ENCODE measurements at places on chromosomes 6 and 20. TPM values are rescaled to one million over a fixed set of nuclear protein-coding genes. Genes with fewer than 3 reads are reported as not detected.
A peak's percentile ranks its signal among the peaks of the same experiment; 100 is the strongest.

DNA sequence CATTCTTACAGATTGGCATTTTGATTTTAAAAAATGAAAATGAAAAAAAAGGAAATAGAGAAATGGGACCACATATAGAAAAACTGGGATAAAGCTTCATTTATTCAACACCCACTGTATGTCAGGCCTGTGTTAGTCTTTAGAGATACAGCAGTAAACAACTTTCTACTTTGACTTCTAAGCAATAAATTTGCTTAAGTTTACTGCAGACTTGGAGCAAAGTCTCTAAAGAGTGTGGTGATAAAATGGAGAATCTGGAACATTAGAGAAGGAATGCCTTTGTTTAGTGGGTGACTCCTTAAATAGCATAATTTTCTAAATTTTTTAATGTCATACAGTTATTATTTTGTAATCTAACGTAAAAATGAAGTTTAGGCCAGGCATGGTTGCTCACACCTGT, 80.7 kb upstream of the CNKSR3 start:
- no peak for DNase-seq

CGAS gene
- polyA plus RNA-seq, result 1.0 TPM

GRCh38 chr6:167936051-167936450, 61.4 kb upstream of the KIF25 start:
- no peak for DNase-seq

RBM38 gene
- polyA plus RNA-seq, result 104 TPM

- no peak for DNase-seq
Measured at GRCh38 chr6:140579918-140580317, 1205.5 kb upstream of the CITED2 start.

HRH3 gene
- polyA plus RNA-seq, result not detected

- no peak for DNase-seq
Measured at GRCh38 chr6:43950051-43950605, 177.1 kb downstream of the MRPL14 start.

DNA sequence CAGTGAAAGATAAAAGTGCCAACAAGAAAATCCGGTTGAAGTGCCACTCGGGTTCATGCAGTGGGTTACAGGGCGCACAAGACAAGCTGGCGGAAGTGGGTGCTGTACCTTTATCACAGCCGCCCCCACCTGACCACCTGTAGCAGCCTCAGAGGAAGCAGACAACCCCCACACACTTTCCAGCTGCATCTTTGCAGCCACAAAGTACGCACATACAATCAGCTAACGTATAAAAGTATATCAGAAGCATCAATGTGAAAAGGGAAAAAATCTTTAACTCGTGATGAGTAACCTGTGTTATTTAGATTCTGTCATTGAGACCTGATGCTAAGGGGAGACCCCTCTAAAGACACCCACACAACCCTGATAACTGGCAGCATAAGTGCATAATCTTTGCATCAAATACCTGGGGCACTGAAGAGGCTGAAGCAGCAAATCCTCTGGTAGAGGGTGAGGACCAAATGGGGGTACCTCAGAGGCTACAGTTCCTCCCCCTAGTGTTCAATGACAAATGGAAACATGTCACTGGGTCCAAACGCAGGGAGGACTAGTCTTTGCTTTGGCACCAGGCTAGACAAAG, 22.1 kb downstream of the BACH2 start:
- no peak for DNase-seq

DNA sequence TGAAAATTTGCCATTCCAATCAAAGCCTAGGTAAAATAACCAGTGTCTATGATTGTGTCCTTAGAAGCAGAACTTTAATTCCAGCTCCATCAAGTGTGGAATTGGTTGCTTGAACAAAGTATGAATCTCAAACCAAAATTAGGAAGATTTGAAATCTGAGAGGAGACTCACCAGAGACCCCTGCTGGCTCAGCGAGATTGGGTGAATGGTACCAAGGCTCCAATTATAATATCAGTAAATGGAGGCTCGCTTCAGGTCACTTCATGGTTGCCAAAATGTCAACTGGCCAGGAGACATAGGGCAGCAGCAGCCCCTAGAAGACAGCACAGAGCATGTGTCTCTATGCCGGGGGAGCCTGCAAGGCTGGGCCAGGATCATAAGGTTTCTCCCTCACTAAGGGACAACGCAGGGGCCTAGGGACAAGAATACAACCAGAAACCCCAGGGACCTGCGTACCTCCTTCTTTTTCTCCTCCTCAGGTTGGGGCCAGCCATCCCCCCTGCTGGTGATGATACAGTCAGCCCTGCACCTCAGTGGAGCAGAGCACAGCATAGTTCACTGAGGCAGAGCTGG, 14.0 kb downstream of the RBL1 start:
- DNase-seq, result no peak

DNA sequence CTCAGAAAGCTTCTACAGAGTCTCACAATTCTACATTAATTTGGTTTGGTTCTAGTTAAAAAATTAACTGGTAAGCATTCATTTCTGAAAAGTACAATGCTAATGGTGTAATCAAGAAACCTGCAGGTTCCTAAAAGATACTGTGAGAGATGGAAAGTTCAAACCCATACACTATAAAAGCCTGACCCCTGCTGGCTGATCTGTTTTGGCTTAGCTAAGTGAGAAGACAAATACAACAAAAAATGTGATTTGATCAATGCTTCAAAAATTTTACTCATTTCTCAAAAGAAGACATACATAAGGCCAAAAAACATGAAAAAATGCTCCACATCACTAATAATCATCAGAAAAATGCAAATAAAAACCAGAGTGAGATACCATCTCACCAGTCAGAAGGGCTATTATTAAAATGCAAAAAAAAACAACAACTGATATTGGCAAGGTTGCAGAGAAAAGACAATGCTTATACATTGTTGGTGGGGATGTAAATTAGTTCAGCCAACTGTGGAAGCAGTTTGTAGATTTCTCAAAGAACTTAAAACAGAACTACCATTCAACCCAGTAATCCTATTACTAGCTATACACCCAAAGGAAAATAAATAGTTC, 102.8 kb downstream of the MOXD1 start:
- DNase-seq, result no peak

DNA sequence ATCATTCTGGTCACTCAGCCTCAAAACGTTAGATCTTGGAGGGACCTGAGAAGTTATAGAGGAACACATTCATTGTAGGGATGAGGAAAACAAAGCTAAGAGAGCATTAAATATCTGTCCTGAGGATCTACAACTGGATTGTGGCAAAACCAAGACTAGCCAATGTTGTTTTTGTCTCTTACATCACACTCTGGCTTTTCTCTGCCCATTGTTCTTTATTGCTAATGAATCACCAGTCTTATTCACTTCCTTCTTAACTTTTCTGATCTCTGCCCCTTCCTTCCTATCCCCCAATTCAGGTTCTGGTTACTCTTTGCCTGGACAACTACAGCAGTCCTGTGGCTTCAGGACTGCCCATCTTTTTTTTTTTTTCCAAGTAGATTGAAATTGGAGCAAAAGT, 57.0 kb upstream of the PREP start:
- no peak for DNase-seq

GRCh38 chr6:152720974-152721373, 23.3 kb downstream of the MYCT1 start:
- no peak for DNase-seq

ZNF334 gene
- polyA plus RNA-seq, result 2.9 TPM

- no peak for DNase-seq
Measured at GRCh38 chr20:56002908-56003800, 2.2 kb downstream of the CBLN4 start.

DNA sequence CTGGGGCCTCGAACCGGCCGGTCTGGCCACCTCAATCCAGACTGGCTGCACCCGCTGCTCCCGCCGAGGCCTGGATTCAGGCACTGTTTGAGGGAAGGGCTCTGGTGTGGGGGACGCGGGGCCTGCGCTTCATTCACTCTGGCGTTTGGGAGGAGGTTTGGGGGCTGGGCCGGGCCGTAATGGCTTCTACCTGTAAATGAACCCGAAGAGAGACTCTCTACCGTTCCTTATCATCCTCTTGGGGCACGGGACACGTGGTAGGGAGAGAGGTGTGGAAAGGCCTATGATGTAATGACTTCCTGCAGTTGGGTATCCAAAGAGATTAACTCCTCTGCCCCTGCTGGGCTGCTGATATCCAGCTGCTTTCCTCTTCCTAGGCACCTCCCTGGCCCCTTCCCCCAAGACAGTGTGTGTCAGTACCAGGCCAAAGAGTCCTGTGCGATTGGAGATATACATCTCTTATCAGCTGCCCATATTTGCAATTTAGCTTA, 1.8 kb downstream of the FOXO3 start:
- DNase-seq, result peak; percentile 78

GRCh38 chr20:36084897-36085613, 69.5 kb upstream of the EPB41L1 start:
- DNase-seq, result no peak

GRCh38 chr6:131163886-131164285, 28.6 kb downstream of the AKAP7 start:
- DNase-seq, result no peak

KHDC1L gene
- polyA plus RNA-seq, result not detected

- DNase-seq, result no peak
Measured at GRCh38 chr6:125294036-125294435, 7.7 kb downstream of the HDDC2 start.
